ENCODE measurements at places on chromosomes 5 and 9.

DNA sequence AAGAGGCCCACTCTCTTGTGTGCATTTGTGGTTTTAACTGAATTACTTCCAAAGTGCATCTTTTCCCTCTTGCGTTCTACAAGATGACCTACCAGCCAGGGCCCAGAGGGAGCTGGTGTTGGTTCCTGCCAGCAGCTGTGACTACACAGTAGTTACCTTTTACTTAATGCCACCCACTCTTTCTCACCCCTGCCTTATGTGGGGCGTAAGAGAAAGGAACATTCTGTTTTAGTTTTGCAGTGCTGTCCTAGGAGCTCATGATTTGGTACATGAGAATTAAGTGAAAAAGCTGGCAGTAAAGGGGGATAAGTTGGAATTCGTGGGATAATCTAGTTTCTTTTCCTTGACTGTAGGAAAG, 45.4 kb downstream of the RCL1 start:
- DNase-seq = no peak

DNA sequence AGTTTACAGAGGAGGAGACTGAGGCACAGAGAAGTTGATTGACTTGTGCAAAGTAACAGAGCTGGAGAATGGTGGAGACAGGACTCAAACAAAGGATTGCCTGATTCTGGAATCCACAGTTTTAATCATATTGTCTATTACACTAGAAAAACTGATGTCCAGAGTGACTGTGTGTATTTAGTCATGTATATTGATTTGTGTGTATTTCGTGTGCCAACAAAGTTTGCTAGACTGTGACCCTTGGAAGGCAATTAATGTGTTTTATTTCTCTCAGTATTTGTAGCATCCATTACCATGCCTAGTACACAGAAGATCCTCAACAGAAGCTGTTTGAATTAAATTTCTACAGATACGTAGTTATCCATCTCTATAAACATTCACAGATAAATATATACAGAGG, 5.5 kb upstream of the JADE2 start:
- DNase-seq = no peak

DNA sequence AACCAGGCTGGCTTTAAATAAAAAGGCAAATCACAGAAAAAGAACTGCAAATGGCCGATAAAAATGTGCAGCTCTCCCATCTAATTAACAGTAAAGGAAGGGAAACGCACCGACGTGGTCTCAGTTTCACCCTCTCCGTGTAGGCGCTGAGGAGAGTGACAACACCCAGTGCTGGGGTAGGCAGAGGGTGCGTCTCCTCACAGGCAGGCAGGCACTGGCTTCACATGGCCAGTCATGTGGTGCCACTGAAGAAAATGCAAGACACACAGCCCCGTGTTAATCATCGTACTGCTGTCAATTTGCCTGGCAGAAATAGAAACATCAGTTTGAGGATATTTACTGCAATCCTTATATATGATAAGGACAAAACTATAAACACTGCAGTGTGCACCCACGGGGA, 178.4 kb downstream of the FANCC start:
- no peak for DNase-seq

DNA sequence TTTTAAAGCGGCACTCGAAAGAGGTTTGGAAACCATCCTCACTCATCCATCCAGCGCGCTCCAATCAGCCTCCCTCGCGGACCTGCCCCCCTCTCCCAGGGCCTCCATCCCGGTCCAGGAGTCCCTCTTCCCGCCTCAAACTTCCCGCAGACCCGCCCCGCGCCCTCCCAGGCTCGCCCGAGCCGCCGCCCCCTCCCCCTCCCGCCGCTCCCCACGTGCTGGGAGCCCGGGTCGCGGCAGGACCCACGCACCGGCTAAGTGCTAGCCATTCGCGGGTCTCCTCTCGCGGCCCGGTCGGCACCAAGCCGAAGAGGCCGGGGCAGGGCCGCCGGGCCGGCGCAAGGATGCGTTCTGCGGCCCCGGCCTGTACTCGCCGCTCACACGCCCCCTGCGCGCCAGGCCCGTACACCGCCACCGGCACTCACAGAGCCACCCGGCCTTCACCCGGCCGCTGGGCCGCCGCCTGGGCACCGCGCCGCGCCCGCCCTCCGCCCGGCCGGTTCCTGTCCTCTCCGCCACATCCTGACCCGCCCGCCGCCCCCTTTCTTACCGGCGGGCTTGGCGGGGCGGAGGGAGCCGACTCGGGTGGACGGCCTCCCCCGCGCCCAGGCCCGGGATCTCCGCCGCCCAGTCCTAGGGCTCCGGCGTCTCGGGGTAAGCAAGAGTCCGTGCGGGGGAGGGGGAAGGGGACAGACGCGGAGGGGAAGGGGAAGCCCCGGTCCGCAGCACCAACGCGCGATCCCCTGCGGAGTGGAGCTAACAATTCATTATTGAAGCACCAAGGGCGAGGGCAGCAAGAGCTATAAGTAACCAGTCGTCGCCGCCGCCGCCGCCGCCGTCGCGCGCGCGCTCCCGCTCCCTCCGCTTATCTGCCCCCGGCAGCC, 576 bp downstream of the CHD1 start:
- DNase-seq = no peak

GRCh38 chr5:10126900-10127299, 122.8 kb downstream of the ATPSCKMT start:
- no peak for DNase-seq

GRCh38 chr5:11483630-11484029, 420.6 kb downstream of the CTNND2 start:
- no peak for DNase-seq

DNA sequence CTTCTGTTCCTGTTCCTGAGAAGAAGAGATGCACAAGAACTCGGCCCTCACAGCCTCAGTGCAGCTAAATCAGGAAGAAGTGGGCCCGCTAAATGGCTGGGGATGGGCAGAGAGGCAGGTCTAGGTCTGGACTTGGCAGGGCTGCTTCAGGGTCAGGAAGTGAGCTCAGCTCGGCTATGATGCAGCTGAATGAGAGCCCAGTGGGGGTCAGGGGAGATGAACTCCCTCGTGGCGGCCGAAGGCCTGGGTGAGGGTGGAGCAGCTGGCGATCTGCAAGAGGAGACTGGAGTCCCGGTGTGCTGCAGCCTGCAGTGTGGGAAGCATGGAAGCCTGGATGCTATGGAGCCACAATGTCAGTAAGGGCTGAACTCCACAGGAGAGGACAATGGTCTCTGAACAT, 466.2 kb downstream of the SPOCK1 start:
- no peak for DNase-seq

DNA sequence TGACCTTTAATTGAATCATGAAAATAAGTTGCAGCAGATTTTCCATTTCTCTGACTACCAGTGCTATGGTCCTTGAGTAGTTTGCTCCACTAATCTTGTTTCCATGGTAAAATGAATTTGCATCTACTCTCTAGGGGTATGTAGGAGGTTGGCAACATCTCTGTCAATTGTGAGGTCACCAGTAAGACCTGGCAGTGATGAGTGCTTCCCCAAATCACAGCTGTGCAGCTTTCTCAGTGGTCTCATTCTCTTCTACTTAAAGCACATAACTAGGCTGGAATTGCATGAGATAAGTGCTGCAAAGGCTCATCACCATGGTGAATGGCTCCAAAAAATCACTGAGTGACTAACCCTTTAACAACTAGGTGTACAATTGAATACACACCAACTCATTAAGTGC, 36.3 kb downstream of the ADAMTS19 start:
- DNase-seq = no peak

DNA sequence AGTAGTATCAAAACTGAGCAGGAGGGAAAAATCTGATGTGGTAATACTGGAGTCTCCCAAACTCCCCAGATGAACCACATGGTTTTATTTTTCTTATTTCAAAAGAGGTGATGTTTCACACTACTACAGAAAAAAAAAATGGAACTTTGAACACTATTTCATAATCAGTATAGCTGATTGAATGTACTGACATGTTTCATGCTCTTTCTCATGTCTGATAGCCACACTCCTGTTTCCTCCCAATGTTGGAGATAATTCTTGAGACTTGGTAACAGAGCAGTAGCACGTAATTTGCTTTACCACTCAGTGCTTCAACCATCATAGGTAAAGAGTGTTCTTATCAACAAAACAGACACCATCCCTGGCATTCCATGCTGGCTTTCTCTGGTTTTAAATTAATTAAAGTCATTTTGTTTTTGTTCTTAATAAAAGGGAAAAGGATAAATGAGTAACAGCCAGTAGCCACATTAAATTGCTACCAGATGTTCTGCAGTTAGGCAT, 85.2 kb downstream of the MUSK start:
- DNase-seq = no peak

DNA sequence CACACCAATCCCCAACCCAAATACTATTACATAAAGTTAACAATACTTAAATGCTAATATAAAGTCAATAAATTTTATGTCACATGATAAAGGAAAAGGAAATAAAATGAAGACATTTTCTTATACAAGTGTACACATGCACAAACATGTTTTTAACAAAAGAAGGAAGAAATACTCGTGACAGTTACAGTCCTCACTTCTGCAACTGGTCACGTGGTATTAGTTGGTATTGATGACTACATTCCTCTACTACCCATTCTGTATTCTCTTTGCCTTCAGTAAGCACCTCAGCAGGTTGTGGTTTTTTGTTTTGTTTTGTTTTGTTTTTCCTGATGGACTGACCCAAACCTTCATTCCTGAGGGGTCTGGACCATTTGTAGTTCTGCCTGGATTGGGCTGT, 176.9 kb upstream of the CCNH start:
- DNase-seq = no peak

DNA sequence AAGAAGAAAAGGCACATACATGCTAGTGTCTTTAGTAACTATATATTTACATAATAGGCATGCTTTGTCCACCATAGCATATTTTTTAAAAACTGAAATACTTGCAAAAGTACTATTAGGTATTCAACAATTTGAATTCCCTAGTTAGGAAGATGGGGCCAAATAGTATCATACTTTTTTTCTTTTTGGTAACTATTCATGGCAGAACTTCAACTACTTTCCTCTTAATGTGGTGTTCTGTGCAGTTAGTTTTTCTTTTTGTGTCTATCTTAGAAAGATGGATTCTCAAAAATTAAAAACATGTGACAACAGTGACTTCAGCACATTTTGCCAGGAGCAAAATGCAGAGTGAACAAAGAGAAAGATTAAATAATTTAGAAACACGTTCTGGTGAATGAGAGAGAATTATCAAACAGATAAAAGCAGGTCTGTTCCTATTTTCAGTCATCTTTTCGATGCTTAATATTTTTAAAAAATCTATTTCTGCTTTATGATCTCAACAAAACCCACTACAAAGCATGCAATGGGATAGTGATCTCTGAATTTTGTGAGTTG, 341.1 kb downstream of the ARL15 start:
- DNase-seq = no peak

- no peak for DNase-seq
These were observed 49.0 kb upstream of the DPYSL3 start for GRCh38 chr5:147558826-147559225.

DNA sequence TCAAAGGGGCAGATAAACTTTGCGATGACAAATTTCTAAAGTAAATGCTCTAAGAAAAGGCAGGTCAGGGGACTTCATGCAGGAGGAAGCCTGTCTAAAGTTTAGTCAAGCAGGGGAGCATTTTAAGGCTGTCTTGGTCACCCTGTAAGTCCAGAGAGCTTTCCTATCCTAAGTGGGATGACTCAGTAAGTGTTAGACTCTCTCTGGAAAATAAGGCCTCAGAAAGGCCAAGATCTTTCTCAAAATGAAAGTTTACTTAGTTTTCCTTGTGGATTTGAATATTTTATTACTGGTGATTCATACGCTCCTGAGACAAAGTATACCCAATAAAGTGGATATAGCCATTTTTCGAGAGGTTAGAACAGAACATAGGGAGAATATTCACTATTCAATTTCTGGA, 806.9 kb upstream of the CDH9 start:
- no peak for DNase-seq

DNA sequence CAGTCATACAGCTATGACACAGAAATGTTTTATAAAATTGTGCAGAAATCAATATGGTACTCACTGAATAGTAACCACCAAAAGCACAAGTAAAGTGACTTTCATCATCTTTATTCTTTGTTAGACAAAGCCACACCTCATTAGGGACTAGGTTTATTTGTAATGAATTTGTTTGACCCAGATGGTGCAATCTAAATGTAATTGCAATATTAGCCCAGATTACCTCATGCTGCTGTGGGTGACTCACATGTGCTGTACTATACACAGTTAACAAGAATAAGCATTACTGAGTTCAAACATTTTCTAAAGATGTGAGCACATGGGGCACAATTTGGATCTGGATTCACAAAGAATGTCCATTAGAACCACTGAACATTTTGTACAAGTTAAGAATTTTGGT, 759.3 kb upstream of the TYRP1 start:
- no peak for DNase-seq

DNA sequence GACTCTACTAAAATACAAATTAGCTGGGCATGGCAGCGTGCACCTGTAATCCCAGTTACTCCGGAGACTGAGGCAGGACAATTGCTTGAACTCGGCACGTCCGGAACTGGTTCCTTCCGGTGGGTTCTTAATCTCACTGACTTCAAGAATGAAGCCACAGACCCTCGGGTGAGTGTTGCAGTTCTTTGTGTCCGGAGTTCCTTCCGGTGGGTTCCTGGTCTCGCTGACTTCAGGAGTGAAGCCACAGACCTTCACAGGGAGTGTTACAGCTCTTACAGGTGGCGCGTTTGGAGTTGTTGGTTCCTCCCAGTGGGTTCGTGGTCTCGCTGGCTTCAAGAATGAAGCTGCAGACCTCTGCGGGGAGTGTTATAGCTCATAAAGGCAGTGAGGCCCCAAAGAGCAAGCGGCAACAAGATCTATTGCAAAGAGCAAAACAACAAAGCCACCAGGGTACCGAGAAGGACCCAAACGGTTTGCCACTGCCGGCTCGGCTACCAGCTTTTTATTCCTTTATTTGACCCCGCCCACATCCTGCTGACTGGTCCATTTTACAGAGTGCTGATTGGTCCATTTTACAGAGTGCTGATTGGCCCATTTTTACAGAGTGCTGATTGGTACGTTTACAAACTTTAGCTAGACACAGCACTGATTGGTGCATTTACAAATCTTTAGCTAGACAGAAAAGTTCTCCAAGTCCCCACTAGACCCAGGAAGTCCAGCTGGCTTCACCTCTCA, 28.6 kb upstream of the SLC6A19 start:
- DNase-seq = no peak

DNA sequence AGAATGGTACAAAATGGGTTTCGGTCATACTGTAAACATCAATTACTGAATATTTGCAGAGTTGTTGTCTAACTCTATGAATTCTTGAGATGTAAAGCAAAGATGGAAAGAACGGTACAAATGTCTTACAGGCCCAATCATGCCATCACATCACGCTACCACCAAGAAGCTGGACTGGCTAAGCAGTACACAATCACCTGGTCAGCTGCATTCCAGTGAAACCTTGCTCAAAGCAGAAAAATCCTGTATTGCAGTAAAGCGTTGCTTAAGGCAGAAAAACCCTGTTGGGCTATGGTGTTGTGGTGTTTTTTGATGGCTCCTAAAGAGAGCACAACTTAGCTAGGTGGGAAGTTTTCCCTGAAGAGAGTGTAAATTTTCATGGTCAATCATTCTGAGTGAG, 112.6 kb upstream of the RASA1 start:
- DNase-seq = no peak

GRCh38 chr9:122453677-122454135, 24.0 kb downstream of the OR1J1 start:
- DNase-seq = no peak

Data from GM18507 (cell line).